Stimulated activated CD4-positive, alpha-beta T cell treated with anti-CD3 and anti-CD28 coated beads, Interleukin-2, amount 100 ng/mL, for 48 hours (primary cell): ENCODE measurements at places on chromosomes 3 and 15.

GRCh38 chr3:186471771-186472170 is 72.4 kb downstream of the CRYGS start:
- DNase-seq, result no peak

DNA sequence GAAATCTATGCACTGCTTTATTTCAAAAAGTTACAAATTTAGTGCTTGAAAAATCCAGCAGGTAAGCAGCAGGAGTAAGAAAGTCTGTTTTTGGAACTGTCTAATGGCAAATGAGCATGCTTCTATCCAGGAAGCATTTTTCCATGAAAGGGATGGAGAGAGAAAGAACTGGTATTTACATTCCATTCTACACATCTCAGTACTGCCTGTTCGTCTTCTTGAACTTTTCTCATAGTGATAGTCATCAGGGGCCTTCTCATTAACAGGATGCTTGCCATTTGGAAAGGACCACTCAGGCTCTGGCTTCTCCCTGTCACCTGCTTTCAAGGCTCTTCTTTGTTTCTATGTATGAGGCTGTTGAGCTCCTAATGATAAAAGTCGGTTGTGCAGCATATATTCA is 267.3 kb upstream of the IL12A start:
- no peak for DNase-seq

DNA sequence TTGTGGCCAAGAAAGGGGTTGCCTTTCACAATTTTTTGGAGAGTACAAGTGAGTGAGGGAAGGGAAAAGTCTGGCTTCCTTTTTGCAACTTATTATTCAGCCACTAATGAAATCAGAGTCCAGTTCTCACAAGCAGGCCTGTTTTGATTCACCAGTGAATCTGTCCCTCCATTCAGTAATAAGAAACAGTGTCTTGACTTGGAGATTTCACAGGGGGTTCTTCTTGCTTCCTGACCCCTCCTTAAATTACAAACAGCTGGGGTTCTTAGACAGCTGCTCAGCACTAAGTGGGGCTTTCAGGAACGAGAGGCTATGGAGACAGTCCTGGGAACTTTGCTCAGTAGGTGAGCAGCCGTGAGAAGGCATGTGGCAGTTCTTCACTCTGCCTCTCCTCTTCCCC is 24.5 kb downstream of the SEMA3G start:
- DNase-seq, result no peak

- no peak for DNase-seq
These were observed 29.9 kb upstream of the CACNA2D2 start for GRCh38 chr3:50533316-50533715.

GRCh38 chr3:44411031-44411645 is 66.3 kb downstream of the ZNF445 start:
- DNase-seq, result no peak

GRCh38 chr3:54866251-54866650 is 61.6 kb downstream of the LRTM1 start:
- DNase-seq, result no peak

DNA sequence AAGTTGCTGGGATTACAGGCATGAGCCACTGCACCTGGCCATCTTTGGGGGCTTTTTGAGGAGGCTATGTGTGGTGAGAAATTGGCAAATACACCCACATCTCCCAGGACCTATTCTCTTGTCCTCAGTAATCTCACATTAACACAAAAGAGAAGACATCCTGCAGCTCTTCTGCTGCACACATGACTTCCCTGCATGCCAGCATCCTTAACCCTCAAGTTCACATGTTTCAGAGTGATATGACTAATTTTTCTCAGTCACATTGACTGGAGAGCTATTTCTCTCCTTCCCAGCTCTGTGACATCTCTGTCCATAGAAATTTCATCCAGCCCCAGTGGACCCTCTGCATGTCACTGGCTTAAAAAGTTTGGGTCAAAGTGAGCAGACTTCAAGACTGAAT is 1.9 kb upstream of the SKIC8 start:
- no peak for DNase-seq

GRCh38 chr3:58249358-58250092 is 11.9 kb downstream of the ABHD6 start:
- DNase-seq, result no peak

GRCh38 chr3:48982686-48983085 is 7.4 kb upstream of the P4HTM start:
- DNase-seq, result no peak

DNA sequence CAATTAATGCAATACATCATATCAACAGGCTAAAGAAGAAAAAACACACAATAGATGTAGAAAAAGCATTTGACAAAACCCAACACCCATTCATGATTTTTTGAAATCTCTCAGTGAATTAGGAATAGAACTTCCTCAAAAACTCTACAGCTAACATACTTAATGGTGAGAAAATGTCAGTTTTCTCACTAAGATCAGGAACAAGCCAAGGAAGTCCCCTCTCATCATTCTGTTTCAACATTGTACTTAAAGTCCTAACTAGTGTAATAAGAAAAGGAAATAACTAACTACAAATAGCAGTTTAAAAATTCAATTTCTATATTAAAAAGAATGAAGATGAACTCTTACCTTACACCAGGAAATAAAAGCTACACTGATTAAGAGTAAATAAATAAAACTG is 77.8 kb downstream of the DCLK3 start:
- DNase-seq, result no peak

DNA sequence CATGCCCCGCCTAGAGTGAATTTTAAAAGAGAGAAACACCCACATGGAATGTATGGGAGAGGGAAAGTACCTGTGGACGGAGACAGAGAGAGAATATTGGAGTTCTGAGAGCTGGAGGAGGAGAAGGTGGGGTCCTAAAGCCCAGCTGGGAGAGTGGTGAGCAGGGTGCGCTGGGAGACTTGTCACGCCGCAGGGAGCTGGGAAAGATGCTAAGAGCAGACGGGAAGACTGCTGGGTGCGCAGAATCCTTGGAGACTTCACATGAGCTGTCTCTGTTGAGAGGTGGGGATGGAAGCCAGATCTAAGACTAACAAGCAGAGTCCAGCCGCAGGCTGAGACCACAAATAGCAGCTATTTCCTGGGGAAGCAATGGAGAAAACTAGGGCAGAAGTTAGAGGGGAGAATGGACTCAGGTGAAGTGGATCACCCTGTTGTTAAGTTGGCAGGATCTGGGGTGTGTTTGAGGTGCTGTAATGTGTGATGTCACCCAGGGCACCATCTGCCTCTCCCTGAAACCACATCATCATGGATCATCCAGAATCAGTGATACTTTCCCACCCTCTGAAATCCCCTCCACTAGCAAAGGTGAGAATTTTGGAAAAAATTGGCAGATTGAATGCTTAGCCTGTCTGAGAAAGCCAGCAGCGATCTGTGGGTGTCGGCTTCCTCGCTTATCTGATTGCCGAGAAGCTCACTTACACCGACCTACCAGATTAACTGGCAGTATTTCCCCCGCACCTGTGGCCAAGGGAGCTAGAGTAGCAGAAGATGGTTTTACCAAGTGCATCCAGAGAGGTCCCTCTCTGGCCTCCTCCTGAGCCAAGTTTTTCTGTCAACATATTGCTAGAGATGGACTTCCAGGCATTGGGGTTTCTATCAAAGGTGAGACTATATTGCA is 174.8 kb upstream of the BHLHE40 start:
- no peak for DNase-seq

DNA sequence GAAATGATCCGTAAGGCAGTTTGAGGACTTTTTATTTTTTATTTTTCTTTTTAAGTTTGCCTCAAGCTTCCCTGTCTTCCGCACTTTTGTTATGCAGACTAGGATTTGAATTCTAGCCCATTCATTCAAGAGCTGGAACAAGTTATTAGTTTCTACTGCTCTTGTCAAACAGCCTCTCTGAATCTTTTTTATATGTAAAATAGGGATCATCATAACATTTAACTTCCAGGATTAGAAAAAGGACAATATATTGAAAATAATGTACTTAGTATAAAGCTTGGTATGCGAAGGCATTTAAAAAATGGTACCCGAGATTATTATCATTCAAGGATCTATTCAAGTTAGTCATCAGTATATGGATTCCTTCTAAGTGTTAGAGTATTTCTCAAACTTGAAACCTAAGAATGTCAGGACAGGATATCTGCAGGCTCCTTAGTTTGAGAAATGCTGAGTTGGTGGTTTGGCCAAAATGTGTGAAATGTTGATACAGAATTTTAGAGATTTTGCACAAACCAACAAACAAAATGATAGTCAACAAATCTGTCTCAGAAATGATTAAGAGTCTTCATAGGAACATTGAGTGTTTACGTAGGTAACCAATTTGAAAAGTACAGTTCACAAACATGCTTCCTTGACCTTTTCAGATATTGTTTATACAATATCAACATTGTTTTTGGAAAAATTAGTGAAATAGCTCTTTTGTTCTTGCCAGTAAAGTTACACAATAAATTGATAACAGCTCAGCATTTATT is 40.5 kb upstream of the IGSF10 start:
- DNase-seq, result no peak

- peak; percentile 18 for DNase-seq
These were observed 121.9 kb downstream of the TMEM266 start for GRCh38 chr15:76181705-76182107.

DNA sequence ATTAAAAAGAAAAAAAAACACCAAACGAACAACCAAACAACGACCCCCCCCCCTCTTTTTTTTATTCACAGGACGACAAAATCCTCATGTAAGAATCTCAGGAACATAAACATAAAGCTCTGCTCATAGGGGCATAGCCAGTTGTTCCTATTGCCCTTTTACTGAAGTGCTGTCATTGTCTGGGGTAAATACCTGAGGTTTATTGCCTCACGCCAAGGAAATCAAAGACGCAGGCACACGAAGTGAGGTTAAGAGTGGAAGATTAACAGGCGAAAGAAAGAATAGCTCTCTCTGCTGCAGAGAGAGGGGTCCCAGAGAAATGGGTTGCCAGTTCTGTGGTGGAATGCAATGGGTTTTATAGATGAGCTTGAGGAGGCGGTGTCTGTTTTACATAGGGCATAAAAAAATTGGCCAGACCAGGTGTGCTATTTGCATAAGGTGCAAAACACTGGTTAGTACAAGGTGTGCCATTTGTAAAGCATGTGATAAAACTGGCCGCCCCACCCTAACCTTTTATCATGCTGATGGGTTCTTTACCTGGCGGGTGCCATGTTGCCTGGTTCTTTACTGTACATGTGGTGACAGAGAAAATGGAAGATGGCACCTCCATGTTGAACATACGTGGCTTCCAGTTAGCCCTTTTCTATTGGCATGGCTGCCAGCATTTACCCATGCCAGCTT is 257.6 kb upstream of the ZPLD1 start:
- DNase-seq, result no peak

DNA sequence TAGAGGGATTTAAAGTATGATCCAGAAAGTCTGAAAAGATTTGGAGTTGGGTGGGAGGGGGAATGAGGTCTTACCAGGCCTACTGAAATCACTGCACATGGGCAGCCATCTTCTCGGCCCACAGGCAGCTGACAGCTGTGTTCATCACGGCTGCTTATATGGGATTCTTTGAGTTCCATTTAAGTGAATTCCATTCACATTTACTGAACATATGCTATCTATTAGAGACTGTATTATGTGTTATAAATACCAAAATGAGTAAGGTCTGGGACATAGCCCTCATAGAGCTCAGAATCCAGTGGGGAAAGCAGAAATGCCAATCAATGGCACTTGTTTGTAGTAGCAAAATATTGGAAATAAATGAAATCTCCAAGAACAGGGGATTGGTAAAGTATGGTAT is 91.1 kb downstream of the TRIM42 start:
- no peak for DNase-seq

DNA sequence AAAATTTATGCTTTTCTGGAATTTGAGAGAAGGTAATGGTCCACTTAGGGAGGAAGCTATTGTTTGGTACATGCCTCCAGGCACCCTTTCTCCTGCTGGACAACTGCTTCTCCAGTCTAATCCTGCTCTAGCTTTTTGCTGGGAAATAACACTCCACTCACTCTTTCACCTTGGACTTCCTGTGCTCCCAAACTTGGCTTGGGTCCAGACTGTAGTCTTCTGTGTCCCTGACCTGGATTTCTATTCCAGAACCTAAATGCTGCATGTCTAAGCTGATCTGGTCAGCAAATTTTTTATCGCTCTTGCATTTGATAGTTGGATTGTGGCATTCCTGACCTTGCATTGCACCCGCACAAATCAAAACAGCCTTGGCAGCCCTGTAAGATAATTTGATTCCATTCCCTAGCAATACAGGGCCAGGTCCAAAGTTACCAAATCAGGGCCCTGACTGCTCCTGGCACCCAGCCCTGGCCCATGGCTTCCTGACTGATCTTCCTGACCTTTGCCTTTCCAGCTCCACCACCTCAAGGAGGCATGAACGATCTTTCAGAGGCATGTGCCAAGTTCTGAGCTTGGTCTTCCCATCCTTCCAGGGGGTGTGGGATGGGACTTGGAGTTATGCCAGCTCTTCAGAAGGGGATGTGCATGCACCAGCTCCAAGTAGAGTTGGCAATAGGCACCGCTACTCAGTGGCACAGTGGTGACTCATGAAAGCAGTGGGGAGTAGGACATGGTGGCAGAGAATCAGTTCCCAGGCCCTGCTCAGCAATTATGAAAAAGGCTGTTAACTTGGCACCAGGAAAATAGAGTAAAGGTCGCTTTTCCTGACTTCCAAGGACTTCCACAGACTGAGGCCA is 43.9 kb upstream of the GOLGA8J start:
- no peak for DNase-seq

- no peak for DNase-seq
These were observed 151.0 kb upstream of the LRTM1 start for GRCh38 chr3:55078876-55079275.

DNA sequence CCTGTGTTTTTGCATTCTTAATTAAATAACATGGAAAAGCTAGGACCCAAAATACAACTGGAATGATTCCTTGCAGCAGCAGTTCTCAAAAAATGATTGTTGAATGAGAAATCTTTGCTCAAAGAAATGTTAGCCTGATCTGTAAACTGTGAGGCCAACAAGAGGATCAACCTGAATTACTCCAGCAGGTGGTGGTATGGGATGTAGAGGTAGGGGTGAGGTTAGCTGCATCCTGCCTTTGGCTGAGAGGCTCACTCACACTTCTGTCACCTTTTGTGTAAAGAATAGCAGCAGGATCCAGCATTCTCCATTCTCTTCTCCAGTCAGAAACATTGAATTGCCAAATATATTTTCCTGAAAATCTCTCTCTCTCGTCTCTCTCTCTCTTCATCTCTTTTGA is 26.5 kb upstream of the FAM98B start:
- DNase-seq, result no peak

DNA sequence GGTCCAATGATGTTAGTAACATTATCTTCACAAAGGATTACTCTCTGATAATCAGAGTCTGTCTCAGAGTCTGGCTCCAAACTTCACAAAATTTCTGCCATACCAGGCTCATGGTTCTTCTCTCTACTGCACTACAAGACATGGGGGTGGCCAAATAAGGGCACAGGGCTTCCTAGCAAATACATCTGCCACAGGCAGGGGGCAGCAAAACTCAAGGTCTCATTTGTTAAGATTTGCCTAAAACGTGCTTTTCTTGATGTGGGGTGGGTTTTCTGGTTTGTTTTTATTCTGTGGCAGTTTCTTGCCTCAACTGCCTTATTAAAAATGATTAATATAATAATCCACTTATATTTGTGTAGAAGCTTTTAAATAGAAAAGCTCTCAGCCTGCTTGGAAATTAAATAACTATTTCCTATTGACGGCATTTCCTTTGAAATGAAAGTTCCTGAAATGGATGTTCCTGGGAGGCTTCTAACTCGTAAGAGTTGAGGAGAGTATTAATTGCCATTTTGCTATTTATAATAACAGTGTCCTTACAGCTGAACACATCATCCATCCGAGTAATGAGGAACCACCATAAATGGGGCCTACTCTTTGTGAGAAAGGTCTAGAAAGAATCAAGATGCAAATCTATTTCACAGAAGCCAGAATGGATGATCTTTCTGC is 53.8 kb downstream of the SST start:
- peak; percentile 57 for DNase-seq

- DNase-seq, result no peak
These were observed 64.4 kb upstream of the CPB1 start for GRCh38 chr3:148763156-148763680.
